Panc1 (cell line): ENCODE measurements at places on chromosomes 16 and 17.

GRCh38 chr16:392450-393030, 4.5 kb upstream of the NME4 start:
- no peak for DNase-seq

- no peak for DNase-seq
Measured at GRCh38 chr16:85730186-85730465, 20.8 kb downstream of the C16orf74 start.

GRCh38 chr17:13650096-13650675, 48.5 kb upstream of the HS3ST3A1 start:
- DNase-seq: no peak

GRCh38 chr17:48413613-48414405, 16.2 kb downstream of the SKAP1 start:
- DNase-seq: no peak

- DNase-seq: peak; percentile 87
Measured at GRCh38 chr17:47239967-47240651, 13.5 kb upstream of the ITGB3 start.

GRCh38 chr16:85607796-85608514, 5.2 kb upstream of the GSE1 start:
- DNase-seq: no peak

GRCh38 chr16:56789360-56789759, 59.4 kb downstream of the NUP93 start:
- DNase-seq: peak; percentile 4

- DNase-seq: no peak
Measured at GRCh38 chr17:34511265-34511664, 68.1 kb upstream of the TMEM132E start.

DNA sequence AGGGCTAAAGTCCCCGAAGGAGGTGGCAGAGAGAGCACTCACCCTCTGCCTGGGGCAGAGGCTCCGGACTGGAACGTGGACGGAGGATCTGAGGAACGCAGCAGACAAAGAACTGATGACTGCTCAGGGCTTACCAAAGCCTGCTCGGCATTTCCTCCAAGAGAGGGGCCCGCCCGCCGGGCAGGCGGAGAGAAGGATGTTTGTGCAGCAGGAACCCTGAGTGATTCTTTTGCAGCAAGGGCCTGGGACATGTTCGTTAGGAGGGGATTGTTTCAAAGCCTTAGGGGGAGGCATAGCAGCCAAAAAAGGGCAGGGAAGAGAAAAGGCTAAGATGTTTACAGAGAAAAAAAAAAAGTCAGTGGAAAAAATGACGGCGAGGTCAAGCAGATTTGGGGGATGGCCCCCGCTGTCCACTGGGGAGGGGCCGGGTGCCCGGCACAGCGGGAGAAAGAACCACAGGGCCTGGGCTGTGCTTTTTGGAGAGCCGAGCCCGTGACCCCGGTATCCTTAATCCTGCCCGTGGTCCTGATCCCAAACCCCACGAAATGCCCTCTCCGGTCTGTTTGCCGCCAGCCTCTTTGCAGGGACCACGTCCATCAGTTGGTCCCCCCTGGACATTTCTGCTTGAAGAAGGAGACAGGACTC, 129.3 kb downstream of the NTN1 start:
- no peak for DNase-seq

DNA sequence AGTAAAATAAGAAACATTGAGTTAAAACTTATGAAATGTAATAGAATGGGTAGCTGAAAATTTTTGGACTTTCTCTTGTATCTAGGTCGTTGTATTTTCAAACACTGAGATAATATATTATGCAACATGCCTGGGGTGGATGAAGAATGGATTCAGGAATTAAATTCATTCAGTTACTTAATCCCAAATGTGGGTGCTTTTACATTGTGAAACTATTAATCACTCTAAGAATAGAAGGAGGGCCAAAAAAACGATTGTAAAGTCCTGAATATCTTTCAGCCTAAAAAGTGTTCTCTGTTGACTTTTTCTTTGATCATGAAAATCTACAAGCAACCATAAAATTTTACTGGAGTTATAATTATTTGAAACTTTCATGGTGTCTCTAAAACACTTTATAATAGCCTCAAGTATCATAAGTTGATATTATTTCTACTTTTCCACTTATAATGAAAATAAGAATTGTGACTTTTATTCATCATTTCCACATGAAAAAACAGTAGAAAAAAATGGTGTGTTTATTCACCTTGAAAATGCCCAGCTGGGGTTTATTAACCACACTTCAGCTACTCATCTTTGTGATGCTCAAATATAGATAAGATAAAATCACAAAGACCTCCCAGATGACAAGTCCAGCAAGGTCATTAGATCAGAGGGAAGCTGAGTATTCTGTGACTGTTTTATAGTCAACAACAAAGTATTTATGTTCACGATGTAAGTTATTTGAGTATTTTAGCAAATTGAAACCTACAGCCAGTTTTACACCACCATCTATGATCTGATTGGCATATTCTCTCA, 619.9 kb upstream of the SOX9 start:
- no peak for DNase-seq

- no peak for DNase-seq
Measured at GRCh38 chr16:56305956-56306565, 114.8 kb downstream of the GNAO1 start.

DNA sequence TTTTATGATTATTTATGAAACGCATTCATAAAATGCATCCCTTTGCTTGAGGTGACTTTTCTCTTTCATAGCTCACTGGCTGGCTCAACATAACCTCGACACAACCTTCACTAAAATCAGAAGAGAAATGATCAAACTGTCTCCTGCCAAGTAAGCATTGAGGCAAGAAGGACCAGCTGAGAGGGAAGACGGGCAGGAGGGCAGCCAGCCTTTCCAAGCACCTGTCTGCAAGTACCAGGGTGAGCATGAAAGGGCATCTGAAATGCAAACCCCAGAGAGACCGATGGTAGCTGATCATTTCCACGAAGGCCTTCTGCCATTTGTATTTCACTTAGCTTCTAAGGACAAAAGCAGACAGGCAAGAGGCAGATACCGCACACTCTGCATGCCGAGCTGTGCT, 52.1 kb upstream of the RPH3AL start:
- no peak for DNase-seq

- no peak for DNase-seq
Measured at GRCh38 chr16:29117631-29118030, 132.8 kb downstream of the LAT start.

DNA sequence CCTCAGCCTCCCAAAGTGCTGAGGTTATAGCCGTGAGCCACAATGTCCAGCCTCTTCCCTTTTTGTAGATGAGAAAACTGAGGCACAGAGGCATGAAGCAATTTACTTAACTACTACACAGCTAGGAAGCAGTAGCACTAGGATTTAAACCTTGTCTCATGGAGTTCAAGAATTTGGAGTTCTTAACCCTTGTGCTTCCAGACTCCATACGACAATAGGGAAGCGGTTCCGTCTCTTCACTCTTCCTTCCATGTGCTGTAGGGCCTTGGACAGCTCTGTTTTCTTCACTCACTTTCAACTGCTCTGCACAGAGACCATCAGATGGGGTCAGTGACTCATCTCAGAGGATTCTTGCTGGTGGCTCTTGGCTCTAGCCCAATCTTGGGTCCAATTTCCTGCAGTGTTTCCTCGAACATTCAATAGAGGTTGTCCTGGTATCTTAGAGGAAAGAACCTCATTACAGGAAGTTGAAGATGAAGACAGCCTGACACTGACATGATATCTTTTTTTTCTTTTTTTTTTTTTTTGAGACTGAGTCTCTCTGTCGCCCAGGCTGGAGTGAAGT, 19.3 kb downstream of the ITGAL start:
- DNase-seq: peak; percentile 20

GRCh38 chr17:37815536-37815935, 70.7 kb upstream of the HNF1B start:
- DNase-seq: no peak

- DNase-seq: no peak
Measured at GRCh38 chr17:40687106-40687505, 16.4 kb downstream of the KRT24 start.

GRCh38 chr17:7292729-7293128, 1.7 kb downstream of the YBX2 start:
- no peak for DNase-seq

- DNase-seq: no peak
Measured at GRCh38 chr17:75849724-75850123, 5.4 kb downstream of the WBP2 start.

DNA sequence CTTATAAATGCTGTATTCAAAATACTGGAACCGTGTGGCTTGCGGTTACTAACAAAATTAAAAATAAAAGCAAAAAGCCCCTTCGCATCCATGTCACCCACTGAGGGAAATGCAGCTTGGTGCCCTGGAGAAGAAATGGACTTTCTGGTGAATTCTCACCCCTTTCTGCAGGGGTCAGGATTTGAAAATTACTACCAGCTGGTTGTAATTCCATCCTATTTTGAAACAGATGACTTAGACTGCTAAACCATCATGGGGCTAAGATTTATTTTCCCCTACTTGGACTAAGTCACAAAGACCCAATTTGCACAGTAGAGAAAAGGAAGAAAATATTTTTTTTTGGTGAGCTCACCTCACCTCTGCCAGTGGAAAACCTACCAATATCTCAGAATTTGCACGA, 111.4 kb upstream of the MYOCD start:
- no peak for DNase-seq

DNA sequence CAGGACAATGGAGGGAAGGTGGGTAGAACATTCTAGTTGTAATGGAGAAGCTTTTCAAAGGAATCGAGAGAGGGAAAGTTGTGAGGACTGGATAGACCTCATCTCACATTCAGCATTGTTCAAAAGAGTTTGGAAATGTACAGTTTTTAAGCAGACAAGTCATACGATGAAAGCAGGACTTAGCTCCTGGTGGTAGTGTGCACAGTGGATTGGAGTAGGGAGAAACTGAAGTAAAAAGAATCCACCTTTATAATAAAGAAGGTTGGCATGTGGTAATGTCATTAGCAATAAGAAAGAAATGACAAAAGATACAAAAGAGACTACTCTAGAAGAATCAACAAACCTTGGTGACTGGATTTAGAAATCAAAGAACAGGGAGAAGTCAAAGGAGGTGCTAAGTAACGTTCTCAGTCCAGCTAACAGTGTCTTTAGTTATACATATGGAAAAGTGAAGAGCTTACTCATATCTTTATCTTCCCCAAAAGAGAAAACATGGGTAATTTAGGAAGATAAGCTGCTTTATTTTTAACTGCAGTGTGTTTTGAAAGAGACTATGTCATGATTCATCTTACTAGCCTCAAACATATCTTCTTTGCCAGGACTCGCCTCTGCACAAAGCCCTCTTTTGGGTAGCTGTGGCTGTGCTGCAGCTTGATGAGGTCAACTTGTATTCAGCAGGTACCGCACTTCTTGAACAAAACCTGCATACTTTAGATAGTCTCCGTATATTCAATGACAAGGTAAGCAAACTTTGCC, 18.7 kb upstream of the EVI2A start:
- DNase-seq: no peak

DNA sequence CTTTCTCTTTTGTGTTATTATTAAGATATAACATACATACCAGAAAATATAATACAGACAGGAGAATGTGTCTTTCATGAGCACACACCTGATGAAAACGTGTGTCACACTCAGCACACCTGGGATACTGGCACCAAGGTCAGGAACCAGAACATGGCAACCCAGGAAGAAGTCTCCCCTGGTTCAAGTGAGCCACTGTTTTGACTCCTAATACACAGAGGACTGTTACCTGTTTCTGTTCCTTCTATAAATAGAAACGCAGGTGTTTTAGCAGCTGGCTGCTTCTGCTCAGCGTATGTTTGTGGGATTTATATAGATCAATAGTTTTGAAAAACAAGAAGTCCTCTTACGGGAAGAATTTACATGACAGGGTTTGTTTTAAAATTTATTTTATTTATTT, 3.5 kb downstream of the SEC14L1 start:
- no peak for DNase-seq

- no peak for DNase-seq
Measured at GRCh38 chr17:82846061-82846691, 6.4 kb upstream of the ZNF750 start.

DNA sequence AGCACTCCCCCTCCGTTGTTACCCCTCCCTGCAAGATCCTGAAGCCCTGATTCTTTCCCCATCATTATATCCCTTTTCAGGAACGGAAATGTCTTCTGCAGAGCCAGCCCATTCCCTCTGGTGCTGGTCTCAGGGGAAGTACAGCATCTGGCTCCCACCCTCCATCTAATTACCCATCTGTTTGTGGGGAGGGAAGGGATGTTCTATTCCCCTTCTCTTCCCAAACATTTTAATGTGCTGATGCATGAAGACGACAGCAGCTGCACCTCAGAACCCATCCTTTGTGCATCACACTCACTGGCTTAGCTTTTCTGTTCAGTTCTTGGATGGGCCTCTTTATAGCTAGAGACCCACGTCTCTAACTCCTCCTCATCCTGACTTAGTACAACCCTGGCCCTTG, 367.2 kb downstream of the CDH13 start:
- DNase-seq: no peak

DNA sequence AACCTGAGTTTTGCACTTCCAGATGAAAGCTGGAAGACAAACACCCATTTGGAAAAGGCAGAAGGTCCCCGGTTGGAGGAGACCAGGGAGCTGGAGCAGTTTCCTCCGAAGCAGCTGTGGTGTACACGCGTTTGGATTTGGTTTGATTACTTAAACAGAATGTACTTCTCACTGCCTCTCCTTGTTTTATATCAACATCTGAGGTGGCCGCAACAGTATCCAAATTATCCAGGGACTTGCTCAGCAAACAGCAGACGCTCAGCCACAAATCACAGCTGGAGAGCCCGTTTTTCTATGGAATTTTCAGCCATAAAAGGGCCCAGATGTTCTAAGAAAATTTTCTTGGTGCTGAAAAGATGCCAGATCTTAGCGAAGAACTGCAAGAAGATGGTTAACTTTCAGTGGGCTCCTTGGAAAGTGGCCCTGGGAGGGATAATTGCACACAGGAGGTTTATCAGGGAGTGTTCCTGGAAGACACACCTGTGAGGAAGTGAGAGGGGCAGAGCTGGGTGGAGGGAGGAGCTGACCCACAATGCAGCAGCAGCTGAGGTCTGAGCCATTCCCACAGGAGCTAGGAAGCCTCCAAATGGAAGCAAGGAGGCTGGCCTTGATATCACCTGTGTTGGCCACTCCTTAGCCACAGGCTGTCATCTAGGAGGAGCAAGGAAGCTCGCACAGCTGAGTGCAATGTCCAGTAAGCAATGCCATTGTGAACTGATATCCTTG, 28.9 kb upstream of the CDH5 start:
- DNase-seq: no peak

GRCh38 chr16:68022278-68022727, 729 bp downstream of the DDX28 start:
- no peak for DNase-seq

DNA sequence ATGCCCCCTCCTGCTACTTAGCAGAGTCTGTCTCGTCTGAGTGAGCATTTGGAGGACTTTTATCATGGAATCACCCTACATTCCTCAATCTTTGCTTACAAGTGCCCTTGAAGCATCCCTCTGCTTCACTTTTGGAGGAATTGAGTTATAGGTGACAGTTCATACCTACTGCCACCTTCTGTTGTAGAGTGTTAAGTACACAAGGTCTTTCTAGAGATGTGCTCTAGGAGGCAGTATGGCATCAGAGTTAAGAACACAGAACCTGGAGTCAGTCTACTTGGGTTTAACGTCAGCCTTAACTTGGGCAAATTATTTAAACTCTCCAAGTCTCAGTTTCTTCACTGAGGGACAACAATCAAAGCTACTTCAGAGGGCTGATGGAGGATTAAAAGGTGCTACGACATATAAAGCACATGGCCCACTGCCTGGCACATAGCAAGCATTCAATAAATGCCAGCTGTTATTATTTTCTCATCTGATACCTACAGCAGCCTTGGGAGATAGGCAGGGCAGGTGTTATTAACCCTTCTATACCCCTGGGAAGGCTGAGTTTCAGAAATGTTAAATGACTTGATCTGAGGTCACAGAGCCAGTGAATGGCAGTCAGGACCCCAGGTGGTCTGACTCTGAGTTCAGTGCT, 62.2 kb downstream of the UTP18 start:
- peak; percentile 13 for DNase-seq
